ENCODE measurements at places on chromosomes 7 and 10. TPM values are rescaled to one million over a fixed set of nuclear protein-coding genes. Genes with fewer than 3 reads are reported as not detected.

DNA sequence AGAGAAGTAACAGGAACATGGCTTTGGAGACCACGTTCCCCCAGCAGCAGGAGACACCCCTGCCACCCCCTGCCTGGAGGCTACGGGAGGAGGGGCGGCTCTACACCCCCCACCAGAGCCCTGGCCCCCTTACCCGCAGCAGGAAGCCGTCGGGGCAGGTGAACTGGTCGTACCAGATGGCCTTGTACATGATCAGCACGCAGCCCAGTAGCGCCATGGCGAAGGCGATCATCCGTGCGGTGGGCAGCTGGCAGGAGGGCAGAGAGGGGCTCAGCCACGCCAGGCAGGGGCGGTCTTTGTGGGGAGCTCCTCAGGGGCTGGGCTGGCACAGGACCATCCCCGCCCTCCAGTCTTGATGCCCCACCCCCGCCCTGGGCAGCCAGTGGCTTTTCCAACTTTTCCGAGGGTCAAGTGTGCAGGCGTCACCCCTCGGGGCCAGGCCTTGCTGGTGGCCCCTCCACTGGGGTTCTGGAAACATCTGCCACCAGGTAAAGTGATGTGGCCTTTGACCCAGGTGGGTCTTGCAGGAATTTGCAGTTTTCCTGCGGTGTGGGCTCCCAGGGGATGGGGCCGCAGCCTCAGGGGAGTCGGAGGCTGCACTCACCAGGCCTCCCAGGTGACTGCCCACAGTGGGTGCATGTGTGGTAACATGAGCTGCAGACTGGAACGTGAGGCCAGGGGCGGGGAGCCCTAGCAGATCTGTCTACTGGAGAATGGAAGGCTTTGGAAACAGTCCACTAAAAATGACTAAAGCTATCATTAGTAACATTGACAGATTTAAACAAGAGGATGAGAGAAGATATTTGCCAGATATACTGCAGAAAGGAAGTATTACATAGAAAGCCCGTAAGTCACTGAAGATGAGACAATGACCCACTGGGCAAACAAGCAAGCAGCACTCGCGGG is 9.7 kb downstream of the CALY start:
- H3K4me3 ChIP-seq: no peak overlapping the region
- peaks cover 25% of the 10 kb centered on the region for H3K4me1 ChIP-seq
- H3K27me3 ChIP-seq: peaks cover 78% of the 10 kb centered on the region
- DNase-seq: peak; percentile 40
- H3K27ac ChIP-seq: no peak overlapping the region

PKD2L1 gene
- total RNA-seq: 3.4 TPM

GRCh38 chr10:76010703-76011102 is 579.3 kb downstream of the LRMDA start:
- H3K27ac ChIP-seq: no peak overlapping the region
- H3K27me3 ChIP-seq: no peaks in the 10 kb centered on the region
- no peaks in the 10 kb centered on the region for H3K36me3 ChIP-seq
- no peak overlapping the region for H3K4me3 ChIP-seq

- H3K27me3 ChIP-seq: no peaks in the 10 kb centered on the region
- H3K4me3 ChIP-seq: no peak overlapping the region
- no peak for DNase-seq
- H3K27ac ChIP-seq: no peak overlapping the region
Measured at GRCh38 chr7:149228831-149229471, 10.5 kb upstream of the ZNF212 start.

- no peaks in the 10 kb centered on the region for H3K36me3 ChIP-seq
- H3K27me3 ChIP-seq: peaks cover 95% of the 10 kb centered on the region
- H3K27ac ChIP-seq: no peak overlapping the region
- H3K4me3 ChIP-seq: no peak overlapping the region
- no peak for DNase-seq
Measured at GRCh38 chr7:155506854-155507337, 39.5 kb downstream of the CNPY1 start.

DNA sequence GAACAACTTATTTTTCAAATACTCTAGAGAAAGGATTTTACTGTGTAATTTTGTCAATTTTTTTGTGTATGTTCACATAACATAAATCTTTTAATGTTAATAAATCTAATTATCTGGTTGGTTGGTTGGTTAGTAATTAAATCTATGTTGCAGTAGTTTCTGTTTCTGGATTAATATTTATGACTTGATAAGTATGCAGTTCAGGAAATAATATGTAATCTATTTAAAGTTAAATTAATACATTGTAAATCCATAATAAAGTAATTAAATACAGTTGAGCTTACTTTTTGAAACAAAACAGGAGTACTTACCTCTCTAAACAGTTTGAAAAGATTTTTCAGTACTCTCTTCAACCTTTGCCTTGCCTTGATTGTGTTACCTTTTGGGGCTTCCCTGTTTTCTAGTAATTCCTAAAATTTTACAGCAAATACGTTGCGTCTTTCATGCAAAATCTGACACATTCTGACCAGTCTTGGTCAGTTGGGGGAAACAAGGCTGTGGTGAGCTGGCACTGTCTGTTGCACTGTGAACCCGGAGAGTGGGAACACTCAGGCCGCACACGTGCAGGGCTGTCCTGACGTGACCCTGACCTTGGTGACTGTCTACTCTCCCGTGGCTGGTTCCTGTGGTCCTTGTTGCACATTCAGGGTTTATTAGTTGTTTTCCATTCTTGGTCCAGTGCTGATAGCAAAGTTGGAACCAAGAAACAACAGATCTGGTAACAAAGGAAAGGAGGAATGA is 45.6 kb upstream of the FGL2 start:
- H3K27me3 ChIP-seq: no peaks in the 10 kb centered on the region
- peaks cover 12% of the 10 kb centered on the region for H3K4me1 ChIP-seq
- no peak overlapping the region for H3K4me3 ChIP-seq
- H3K36me3 ChIP-seq: no peaks in the 10 kb centered on the region
- peak; percentile 48 for DNase-seq

OPN4 gene
- not detected for total RNA-seq

GRCh38 chr7:94654783-94655125 is 1.2 kb downstream of the SGCE start:
- H3K4me1 ChIP-seq: peaks cover 26% of the 10 kb centered on the region
- no peak overlapping the region for H3K27ac ChIP-seq
- no peak for DNase-seq
- H3K4me3 ChIP-seq: peak overlapping the region; percentile 67

GRCh38 chr10:5462841-5463293 is 36.5 kb downstream of the CALML5 start:
- H3K36me3 ChIP-seq: peaks cover 6% of the 10 kb centered on the region
- no peak for DNase-seq
- H3K27me3 ChIP-seq: no peaks in the 10 kb centered on the region

GRCh38 chr7:101457001-101457750 is 94.5 kb downstream of the COL26A1 start:
- H3K4me1 ChIP-seq: no peaks in the 10 kb centered on the region
- H3K36me3 ChIP-seq: no peaks in the 10 kb centered on the region
- no peak overlapping the region for H3K27ac ChIP-seq
- H3K4me3 ChIP-seq: no peak overlapping the region
- no peak for DNase-seq
- no peaks in the 10 kb centered on the region for H3K27me3 ChIP-seq

DNA sequence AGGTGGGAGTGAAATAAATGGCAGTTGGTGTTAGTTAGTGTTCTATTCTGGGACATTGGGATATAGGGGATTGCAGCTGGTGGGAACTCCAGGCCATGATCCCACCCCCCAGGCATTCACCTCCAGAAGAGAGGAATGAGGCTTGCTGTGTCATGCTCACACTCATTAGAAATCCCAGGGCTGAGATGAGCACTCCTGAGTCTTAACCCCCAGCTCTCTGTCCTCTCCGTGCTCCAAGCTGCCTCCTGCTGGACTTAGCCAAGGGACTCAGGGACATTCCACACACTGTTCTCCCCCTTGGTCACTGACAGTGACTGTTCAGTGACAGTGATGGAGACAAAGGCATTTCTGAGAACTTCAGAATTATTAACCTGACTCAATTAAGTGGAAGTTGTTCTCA is 21.5 kb downstream of the CYP26A1 start:
- DNase-seq: no peak
- no peaks in the 10 kb centered on the region for H3K36me3 ChIP-seq
- H3K4me3 ChIP-seq: no peak overlapping the region
- no peaks in the 10 kb centered on the region for H3K4me1 ChIP-seq
- H3K27ac ChIP-seq: no peak overlapping the region
- H3K27me3 ChIP-seq: no peaks in the 10 kb centered on the region

GRCh38 chr7:88091988-88092675 is 127.7 kb downstream of the SRI start:
- H3K36me3 ChIP-seq: no peaks in the 10 kb centered on the region
- H3K4me1 ChIP-seq: no peaks in the 10 kb centered on the region
- no peaks in the 10 kb centered on the region for H3K27me3 ChIP-seq
- H3K4me3 ChIP-seq: no peak overlapping the region
- no peak for DNase-seq

DNA sequence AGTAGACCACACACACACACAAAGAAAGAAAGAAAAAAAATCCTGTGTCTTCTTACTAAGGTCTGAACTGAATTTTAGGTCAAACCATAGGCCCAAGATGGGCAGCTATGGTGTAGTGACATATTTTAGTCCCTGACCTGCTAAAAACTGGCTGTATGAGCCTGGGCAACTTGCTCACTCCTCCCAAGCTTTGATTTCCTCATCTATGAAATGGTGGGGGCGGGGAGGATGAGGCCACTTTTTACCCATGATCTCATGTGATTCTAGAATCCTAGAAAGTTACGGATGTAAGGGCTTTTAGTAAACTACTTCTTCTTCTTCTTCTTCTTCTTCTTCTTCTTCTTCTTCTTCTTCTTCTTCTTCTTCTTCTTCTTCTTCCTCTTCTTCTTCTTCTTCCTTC is 6.1 kb upstream of the CCL24 start:
- H3K4me1 ChIP-seq: no peaks in the 10 kb centered on the region
- no peaks in the 10 kb centered on the region for H3K27me3 ChIP-seq
- no peaks in the 10 kb centered on the region for H3K36me3 ChIP-seq
- H3K4me3 ChIP-seq: no peak overlapping the region
- H3K27ac ChIP-seq: no peak overlapping the region

GRCh38 chr7:116805100-116805544 is 57.3 kb upstream of the CAPZA2 start:
- peaks cover 21% of the 10 kb centered on the region for H3K4me1 ChIP-seq
- H3K27ac ChIP-seq: no peak overlapping the region
- no peaks in the 10 kb centered on the region for H3K27me3 ChIP-seq
- H3K4me3 ChIP-seq: no peak overlapping the region
- DNase-seq: no peak

DNA sequence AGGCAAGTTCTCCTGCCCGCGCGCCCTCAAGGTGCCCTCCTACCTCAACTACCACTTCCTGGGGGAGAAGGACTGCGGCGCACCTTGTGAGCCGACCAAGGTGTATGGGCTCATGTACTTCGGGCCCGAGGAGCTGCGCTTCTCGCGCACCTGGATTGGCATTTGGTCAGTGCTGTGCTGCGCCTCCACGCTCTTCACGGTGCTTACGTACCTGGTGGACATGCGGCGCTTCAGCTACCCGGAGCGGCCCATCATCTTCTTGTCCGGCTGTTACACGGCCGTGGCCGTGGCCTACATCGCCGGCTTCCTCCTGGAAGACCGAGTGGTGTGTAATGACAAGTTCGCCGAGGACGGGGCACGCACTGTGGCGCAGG is 1.4 kb downstream of the FZD1 start:
- peak overlapping the region; percentile 95 for H3K27ac ChIP-seq
- no peaks in the 10 kb centered on the region for H3K36me3 ChIP-seq
- peaks cover 37% of the 10 kb centered on the region for H3K4me1 ChIP-seq

PLA2G12B gene
- 2.0 TPM for total RNA-seq

All from lower lobe of right lung (tissue), 2 donors.